Daoy (cell line): ENCODE measurements at places on chromosomes 3 and 15. TPM values are rescaled to one million over a fixed set of nuclear protein-coding genes. Genes with fewer than 3 reads are reported as not detected.

DNA sequence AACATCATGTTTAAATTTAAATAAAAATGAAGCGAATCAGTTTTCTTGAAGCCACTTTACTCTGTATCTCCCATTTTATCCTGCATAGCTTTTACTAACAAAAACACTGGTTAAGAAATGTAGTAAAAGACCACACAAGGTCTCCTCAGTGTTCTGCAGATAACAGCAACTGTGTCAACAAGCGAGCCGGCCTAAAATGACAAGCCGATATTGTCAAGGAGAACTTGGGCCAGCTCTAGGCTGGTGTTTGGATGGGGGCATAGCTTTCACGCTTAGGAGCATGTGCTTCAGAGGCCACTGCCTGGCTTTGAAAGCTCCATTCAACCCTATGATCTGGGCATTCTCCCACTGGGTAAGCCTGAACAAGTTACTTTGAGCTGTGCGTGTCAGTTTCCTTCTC lies 38.1 kb downstream of the MFSD1 start:
- no peak for DNase-seq

Gene SI
- total RNA-seq, result not detected in 2 replicates

Gene LSAMP
- total RNA-seq, result 7.1 and 17.6 TPM in 2 replicates

- DNase-seq, result no peak
Observed at GRCh38 chr3:182797876-182798275, 4.6 kb downstream of the ATP11B start.

Gene ADAMTS9
- 3.1 and 3.3 TPM in 2 replicates for total RNA-seq

Gene GAP43
- total RNA-seq, result 0.06 and 0.12 TPM in 2 replicates

GRCh38 chr3:170802164-170803151 lies 67.5 kb downstream of the RPL22L1 start:
- DNase-seq, result peak; percentile 92

DNA sequence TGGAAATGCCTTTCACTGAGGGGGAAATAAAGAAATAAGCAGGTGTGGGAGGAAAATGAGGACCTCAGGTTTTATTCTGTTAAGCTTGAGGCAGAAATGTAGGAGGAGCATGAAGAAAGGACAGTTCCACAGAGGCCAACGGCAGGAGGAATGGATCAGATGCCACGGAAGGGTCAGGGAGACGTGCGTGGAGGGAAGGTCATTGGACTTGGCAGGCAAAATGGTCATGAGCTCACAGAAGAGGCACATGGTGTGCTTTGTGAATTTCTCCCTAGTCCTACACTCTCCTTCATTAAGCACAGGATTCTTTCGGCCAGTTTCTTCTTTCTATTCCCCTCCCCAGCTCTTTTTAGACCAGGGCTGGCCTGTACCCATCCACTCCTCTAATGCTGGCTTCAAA lies 32.5 kb upstream of the THSD4 start:
- no peak for DNase-seq

DNA sequence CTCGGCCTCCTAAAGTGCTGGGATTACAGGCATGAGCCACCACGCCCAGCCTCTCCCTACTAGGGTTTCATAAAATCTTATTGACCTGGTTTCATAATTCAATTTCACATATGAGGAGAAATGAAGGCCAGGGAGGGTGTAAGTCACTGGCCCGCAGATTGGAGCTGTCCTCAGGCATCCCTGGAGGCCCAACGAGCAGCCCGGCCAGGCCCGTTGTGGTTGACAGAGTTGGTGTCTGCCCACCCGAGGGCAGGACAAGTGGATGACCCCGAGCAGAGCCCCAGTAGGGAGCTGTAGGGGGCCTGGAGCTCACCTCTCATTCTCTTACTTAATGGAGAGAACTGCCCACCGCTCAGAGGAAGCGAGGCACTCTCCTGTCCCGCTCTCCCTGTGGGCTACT lies 78.9 kb downstream of the CPN2 start:
- no peak for DNase-seq

GRCh38 chr3:167854846-167855245 lies 119.3 kb downstream of the SERPINI1 start:
- no peak for DNase-seq

DNA sequence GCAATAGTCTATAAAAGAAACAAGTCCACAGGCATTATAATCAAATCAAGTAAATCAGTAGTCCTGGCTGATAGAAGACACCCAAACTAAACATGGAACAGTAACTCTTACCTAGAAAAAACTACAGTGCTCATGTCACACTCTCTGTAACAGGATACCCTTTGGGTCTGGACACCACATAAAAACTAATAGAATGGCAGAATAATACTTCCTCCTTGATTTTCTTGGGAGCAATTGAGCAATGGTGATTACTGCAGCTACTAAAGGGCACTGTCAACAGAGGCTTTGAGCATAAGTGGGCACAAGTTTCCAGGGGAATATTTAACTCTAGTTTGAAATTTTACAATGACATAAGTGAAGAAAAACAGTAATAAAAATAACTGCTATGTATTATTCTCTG lies 59.5 kb downstream of the GLB1 start:
- no peak for DNase-seq

DNA sequence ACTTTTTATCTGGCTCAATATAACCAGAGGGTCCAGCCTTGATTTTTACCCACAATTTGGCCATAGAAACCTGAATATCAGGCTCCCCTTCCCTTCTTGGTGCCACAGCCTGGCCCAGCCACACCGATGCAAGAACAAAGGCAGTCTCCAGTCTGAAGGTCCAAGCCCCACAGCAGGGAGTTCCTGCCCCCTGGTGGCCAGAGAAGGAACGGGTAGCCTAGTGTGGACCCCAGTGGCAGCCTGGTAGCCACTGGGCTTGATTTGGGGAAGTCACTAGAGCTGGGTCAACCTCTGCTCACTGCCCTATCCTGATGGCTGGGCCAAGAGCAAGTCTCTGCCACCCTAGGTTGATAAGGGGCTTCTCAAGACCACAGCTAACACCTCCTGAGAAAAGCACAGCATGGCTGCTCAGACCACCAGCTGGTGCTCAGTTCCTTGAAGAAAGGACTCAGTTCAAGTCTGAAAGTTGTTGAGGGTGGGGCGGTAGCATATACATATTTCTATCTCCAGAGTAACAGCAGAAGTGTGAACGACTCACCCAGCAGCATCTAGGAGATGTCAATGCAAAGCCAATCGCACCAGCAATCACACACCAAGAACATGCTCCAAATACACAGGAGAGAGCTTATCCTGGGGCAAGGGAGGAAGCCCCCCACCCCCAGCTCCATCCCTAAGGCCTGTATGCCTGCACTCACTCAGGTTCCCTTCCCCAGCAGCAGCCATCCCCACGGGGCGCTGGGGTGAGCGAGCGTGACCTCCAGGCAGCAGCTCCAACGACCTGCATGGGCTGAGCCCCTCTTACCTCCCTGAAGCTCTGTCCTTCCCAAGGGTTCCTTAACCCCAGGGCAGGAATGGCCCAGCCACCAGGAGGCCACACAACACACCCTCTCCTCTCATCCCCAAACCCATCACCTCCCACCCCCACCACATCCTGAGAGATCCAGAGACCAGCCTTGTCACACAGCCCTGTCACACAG lies 7.6 kb downstream of the PFKFB4 start:
- peak; percentile 70 for DNase-seq

DNA sequence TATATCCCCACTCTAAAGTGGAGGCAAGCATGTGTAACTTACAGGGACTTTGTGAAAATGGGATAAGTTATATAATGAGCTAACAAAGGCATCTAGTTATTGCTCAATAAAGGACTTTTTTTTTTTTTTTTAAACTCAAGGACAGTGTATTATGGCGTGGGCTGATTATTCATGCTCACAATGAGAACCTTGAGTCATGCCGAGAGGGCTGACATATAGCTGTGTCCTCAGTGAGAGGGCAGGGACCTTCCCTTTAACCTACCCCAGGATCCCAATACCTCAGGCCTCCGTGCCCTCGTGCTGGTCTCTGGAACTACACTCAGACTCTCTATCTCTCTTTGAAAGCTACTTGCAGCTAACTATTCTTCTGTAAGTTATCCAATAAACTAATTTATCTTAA lies 319.9 kb upstream of the ICE2 start:
- peak; percentile 67 for DNase-seq

- DNase-seq, result peak; percentile 39
Observed at GRCh38 chr3:30232142-30232541, 374.3 kb upstream of the TGFBR2 start.

DNA sequence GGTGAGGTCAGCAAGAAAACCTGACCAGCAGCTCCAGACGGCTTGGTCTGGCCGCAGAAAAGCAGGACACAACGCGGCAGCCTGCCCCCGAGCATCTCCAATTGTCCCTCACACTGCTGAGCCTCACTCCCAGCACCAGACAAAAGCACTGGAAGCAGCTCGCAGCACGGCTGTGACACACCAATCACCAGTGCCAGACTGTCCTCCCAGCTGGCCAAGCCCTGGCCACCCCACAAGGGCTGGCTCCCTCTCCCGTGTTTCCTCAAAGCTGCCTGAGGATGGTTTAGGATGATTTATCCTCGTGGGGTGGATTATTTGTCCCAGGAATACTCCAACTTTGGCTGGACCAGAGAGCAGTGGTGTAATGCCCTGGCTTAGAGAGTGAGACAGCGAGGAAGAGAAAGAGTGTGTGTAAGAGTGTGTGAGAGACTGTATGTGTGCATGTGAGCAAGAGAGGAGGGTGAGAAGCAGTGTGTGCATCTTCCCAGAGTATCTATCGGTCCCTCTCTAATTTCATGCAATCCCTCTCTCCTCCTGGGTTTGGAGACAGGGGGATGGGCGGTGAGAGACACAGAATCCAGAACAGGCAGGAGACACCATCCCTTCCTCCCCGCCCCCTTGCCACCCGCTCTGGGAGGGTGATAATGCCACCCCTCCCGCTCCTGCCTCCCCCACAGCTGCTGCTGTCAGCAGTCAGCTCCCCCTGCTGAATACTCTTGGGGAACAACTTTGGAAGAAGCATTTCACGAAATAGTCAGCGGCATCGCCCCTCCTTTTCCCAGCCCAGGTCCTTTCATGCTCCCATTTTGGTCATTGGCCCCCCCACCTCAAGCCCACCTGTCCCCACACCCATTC lies 34.2 kb downstream of the SEMA5B start:
- no peak for DNase-seq

Gene PPARG
- 67.2 and 76.2 TPM in 2 replicates for total RNA-seq

DNA sequence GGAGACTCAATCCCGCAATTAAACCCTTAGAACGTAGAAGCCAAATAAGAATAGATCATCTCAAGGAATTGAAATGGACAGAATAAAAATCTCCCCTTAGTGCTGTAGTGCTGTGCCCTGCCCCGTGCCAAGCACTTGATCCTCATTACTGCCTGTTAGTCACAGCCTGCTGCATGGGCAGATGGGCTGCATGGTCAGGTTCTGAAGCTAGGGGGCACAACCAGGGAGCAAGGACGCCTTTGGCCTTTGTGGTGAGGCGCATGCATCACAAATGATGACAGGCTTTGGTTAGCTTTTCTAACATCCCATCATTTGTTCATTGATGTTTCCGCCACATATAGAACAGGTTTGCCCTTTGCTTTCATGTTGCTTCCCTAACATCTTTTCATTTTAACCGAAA lies 336.3 kb upstream of the ADAMTS9 start:
- DNase-seq, result no peak

- no peak for DNase-seq
Observed at GRCh38 chr3:53260286-53260785, 4.5 kb upstream of the TKT start.

Gene GUCA1C
- total RNA-seq, result not detected in 2 replicates

Gene KBTBD12
- total RNA-seq, result not detected in 2 replicates

DNA sequence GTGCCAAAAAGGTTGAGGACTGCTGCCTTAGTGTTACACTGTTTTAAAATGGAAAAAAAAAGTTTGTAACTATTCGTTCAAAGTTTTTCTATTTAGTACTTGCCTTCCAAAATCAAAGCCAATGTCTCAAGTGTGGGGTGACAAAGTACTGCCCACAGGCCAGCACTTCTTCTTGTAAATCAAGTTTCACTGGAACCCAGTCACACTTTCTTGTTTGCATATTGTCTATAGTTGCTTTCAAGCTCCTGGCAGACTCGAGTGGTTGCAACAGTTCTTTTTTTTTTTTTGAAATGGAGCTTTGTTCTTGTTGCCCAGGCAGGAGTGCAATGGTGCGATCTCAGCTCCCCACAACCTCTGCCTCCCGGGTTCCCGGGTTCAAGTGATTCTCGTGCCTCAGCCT lies 75.3 kb upstream of the RPL35A start:
- no peak for DNase-seq

GRCh38 chr15:98866511-98866910 lies 141.1 kb downstream of the PGPEP1L start:
- peak; percentile 76 for DNase-seq

Gene KLHDC8B
- 2.1 and 3.2 TPM in 2 replicates for total RNA-seq

Gene SAMMSON
- not detected in 2 replicates for total RNA-seq

DNA sequence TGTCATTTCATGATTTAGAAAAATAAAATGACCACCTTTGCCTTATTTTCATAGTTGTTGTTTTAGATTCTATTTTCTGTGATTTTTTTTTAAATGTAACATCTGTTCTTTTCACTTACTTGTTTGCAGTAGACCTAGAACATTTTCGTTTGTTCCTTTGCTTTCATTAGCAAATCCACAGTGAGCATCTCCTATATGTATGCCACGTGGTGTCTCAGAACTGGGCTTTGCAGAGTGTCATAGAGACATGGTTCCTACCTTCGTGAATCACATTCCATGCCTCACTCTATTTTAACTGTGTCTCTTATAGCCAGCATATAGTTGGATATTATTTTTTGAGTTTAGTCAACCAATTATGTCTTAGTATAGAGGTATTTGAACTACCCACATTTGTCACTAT lies 118.2 kb downstream of the KLF13 start:
- no peak for DNase-seq

GRCh38 chr3:127074900-127075360 lies 92.0 kb downstream of the PLXNA1 start:
- DNase-seq, result peak; percentile 23

Gene SENP7
- total RNA-seq, result 7.5 and 8.8 TPM in 2 replicates

Gene PLA1A
- total RNA-seq, result not detected in 2 replicates

GRCh38 chr3:181698263-181698954 lies 13.3 kb upstream of the SOX2 start:
- DNase-seq, result peak; percentile 25

Gene GPR149
- total RNA-seq, result not detected in 2 replicates

DNA sequence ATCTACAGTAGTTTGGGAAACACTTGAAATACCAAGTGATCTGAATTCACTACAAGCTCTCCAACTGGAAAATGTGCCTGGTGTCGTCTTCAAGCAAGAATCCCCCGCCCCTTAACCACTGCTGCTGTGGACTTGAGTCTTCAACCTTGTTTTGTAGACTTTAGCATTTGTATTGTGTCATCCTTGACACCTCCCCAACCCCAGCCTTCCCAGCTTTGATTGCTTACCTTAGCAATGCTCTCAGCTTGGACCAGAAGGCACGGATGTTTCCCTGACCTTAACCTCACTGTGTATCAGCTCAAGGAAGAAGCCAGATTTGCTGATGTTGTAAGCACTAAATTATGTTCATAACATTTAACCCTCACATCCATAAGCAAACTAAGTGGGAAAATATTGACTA lies 146.4 kb downstream of the IGF1R start:
- DNase-seq, result no peak

Gene ITGA11
- 6.4 and 11.4 TPM in 2 replicates for total RNA-seq

Gene ALG1L2
- total RNA-seq, result not detected in 2 replicates

Gene GOLGA6L4
- under 0.01 and 0.09 TPM in 2 replicates for total RNA-seq

GRCh38 chr15:76199106-76200082 lies 111.9 kb downstream of the ETFA start:
- DNase-seq, result peak; percentile 42

Gene PRSS50
- not detected in 2 replicates for total RNA-seq

Gene TRIM71
- 0.06 TPM in 1 of 2 replicates, not detected in the other for total RNA-seq

Gene HGD
- total RNA-seq, result not detected in 2 replicates
